ENCODE measurements at places on chromosomes 5 and 9. TPM values are rescaled to one million over a fixed set of nuclear protein-coding genes. Genes with fewer than 3 reads are reported as not detected.

IRGM gene
- total RNA-seq = not detected

GZMA gene
- 1.5 TPM for total RNA-seq

SCAMP1 gene
- total RNA-seq = 29.2 TPM

PCDHB11 gene
- total RNA-seq = 0.77 TPM

RNF180 gene
- 12.9 TPM for total RNA-seq

ITGA2 gene
- total RNA-seq = 0.80 TPM

PRDM9 gene
- not detected for total RNA-seq

SUB1 gene
- total RNA-seq = 222 TPM

GRXCR2 gene
- total RNA-seq = 1.1 TPM

HTR4 gene
- 0.99 TPM for total RNA-seq

INSYN2B gene
- total RNA-seq = 0.08 TPM

MOB3B gene
- total RNA-seq = 2.1 TPM

DMGDH gene
- 2.4 TPM for total RNA-seq

PCDHGA3 gene
- total RNA-seq = 12.2 TPM

PCDHA2 gene
- not detected for total RNA-seq

FCN2 gene
- not detected for total RNA-seq

LCN15 gene
- 0.41 TPM for total RNA-seq

GFPT2 gene
- 8.4 TPM for total RNA-seq

NUTM2F gene
- not detected for total RNA-seq

LCN9 gene
- total RNA-seq = not detected

CDH9 gene
- total RNA-seq = not detected

STK32A gene
- total RNA-seq = 0.80 TPM

NR2F1 gene
- 0.47 TPM for total RNA-seq

PANK3 gene
- 26.3 TPM for total RNA-seq

ELP1 gene
- 21.4 TPM for total RNA-seq

NELFB gene
- 35.2 TPM for total RNA-seq

F2RL2 gene
- 0.22 TPM for total RNA-seq

FBXL7 gene
- total RNA-seq = 27.7 TPM

BTNL8 gene
- 0.58 TPM for total RNA-seq

GPX8 gene
- total RNA-seq = 9.8 TPM

EQTN gene
- not detected for total RNA-seq

GRM6 gene
- total RNA-seq = not detected

SETD9 gene
- total RNA-seq = 16.3 TPM

CD74 gene
- total RNA-seq = 251 TPM

ADAMTSL1 gene
- 1.7 TPM for total RNA-seq

All from left ventricle myocardium inferior (tissue), 1 donor.